ENCODE measurements at places on chromosomes 5 and 9.

GRCh38 chr5:179278119-179278518 lies 67.1 kb downstream of the ADAMTS2 start:
- no peak for DNase-seq

DNA sequence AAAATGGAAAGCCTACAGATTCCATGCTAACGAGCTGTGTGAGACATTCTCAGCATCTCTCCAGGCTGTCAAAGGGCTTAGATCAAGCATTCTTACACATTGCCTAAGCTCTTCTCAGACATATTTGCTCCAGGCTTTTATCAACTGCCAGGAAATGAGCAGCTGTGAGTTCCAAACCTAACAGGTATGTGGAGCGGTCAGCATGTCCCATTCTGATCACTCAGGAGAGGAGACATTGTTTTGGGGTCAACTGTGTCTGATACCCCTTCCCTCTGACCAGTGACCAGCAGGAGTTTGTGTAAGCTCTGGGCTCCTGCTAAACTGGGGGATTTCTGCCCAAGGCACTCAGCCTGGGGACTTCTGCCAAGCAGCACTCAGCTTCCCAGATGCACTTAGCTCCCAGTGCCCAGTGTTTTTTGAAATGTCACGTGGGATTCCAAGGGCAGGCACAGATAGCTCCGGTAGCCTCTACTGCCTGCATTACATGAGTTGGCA lies 229.1 kb downstream of the SEC61B start:
- DNase-seq: no peak

GRCh38 chr9:16871336-16872151 lies 1.1 kb upstream of the BNC2 start:
- DNase-seq: no peak

DNA sequence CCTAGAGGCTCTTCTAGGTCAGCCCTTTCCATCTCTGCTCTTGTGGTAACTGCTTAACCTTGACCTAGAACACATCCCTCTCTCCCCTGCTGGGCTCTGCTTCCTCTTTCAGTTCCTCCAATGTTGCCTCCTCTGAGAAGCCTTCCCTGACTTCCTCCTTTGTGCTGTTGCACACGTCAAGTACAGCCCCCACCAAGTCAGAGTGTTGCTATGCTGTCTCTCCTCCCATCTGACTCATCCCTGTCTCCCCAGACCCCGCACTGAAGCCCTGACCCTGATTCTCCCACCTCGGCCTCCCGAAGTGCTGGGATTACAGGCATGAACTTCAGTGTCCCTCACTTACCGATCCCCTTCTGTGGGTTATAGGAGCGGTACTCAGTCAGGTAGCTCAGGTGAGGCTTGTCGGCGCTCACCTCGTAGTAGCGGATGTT lies 10.4 kb upstream of the TRIM14 start:
- DNase-seq: peak; percentile 75

DNA sequence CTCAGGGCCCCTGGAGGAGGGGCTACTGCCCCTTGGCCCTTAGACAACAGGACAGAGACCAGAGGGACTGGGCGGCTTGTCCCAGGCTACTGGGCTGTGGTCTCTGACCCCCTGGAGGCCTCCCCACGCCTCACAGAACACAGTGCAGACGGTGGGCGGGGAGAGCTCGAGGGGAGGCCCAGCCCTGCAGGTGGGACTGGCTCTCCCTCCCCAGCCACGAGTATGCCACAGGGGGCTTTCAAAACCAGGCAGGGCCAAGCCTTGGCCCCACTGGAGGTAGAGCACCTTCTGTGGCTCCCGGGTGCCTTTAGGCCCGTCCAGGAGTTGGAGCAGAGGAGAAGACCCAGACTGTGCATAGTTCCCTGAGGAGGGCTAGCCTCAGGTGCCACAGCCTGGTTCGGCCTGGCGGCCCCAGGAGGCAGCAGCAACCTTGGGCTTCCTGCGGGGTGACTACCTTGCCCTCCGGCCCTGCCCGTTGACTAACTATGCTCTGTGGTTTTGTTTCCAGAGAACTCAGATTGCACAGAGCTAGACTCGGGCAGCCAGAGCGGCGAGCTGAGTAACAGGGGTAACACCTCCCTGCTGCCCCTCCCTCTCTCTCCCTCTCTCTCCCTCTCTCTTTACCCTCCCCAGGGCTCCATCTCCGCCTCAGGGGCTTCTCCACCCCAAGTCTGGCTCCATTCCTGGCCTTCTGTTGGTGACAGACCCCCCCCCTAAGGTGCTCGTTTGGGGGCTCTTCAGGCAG lies 15.5 kb downstream of the CARD19 start:
- DNase-seq: no peak

- DNase-seq: no peak
Observed at GRCh38 chr5:53338971-53339370, 141.5 kb upstream of the FST start.

DNA sequence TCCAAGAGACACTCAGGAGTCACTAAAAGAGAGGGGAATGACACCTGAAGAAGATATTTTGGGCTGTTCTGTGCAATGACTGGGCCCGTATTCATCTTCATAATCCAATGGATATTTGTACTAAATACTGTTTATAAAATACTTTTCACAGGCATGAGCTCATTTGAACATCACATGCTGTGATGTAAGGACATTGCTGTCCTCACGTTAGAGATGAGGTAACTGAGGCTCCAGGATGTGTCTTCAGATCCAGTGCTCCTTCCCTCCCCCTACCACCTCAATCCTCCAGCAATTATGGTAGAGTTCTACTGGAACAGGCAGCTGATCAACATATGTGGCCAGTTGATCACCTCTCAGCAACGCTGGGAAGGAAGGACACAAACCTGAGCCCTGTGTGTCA lies 139.4 kb upstream of the OSMR start:
- no peak for DNase-seq

- DNase-seq: no peak
Observed at GRCh38 chr9:129070696-129071525, 10.0 kb upstream of the DOLPP1 start.

GRCh38 chr9:18379073-18379811 lies 94.7 kb upstream of the ADAMTSL1 start:
- no peak for DNase-seq

DNA sequence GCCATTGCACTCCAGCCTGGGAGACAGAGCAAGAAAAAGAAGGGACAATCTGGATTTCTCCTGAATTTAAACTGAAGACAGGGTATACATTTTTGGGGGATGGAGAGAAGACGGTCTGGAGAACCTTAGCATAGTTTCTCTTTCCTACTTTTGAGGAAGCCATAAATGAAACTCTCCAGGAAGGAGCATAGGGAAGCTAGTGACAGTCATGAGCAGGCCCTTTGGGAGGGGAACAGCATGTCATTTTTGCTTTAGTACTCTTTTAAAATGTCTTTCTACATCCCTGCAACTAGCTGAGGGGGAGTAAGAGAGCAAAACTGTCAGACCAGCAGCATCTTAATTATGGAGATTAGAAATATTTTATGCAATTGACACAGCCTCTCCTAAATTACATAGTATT lies 8.2 kb upstream of the SLC44A1 start:
- DNase-seq: no peak

DNA sequence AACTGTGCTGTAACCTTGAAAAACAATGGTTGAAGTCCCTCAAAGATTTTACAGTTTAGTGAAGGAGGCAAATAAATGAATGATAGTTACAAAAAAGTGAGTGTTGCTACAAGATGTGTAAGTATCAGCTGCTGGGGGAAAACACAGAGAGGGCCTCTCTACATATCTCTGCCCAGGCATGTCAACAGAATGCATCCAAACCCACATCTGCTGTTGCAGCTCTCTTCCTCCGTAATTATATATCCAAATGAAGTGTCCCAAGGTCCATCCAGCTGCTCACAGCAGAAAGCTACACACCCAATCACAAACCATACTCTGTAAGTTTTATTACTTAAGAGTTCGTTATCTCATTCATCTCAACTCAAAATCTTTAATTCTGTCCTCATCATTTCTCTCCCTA lies 584.6 kb downstream of the ANXA1 start:
- DNase-seq: no peak

All from naive B cell (primary cell).